RKO (cell line): ENCODE measurements at places on chromosomes 2 and 18.
A peak's percentile ranks its signal among the peaks of the same experiment; 100 is the strongest.

DNA sequence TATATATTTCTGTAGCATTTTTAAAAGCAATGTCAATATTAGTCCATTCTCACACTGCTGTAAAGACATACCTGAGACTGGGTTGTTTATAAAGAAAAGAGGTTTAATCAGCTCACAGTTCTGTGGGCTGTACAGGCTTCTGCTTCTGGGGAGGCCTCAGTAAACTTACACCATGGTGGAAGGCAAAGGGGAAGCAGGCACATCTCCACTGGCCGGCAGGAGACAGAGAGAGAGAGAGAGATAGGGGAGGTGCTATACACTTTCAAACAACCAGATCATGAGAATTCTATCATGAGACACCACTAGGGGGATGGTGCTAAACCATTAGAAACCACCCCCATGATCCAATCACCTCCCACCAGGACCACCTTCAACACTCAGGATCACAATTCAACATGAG lies 43.1 kb downstream of the CHMP3 start:
- no peak for DNase-seq

DNA sequence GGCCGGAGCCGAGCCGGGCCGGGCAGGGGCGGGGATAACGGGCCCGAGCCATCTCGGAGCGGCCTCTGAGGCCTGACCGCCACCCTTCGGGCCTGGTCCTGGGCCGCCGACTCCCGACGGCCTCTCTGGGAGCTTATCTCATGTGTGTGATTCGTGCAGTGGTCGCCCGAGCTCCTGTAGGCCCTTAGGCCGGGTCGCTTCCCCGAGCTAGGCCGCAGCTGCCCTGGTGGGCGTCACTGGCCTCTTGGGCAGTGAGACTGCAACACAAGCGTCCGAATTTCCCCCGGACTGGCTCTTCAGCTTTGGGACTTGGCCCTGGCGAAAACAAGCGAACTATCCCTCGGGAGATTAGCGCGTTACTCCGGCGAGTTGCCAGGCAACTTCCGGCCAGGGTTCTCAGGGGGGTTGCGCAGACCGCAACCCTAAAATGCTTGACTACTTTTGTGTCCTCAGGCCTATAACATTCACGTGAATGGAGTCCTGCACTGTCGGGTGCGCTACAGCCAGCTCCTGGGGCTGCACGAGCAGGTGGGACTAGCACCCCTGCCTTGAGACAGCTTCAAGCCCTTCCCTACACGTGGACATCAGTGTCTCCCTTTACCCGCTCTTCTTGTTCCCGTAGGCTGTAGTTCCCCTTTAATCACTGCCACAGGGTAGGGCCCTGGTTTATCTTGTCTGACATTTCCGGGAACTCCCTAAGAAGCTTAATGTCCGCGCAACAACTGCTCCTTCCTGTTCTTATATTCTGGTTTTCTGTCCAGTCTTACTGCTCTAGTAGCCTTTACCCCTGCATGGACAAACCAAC lies 602 bp downstream of the SNX17 start:
- peak; percentile 65 for DNase-seq

GRCh38 chr2:190408538-190409271 lies 550 bp downstream of the MFSD6 start:
- DNase-seq, result peak; percentile 85

DNA sequence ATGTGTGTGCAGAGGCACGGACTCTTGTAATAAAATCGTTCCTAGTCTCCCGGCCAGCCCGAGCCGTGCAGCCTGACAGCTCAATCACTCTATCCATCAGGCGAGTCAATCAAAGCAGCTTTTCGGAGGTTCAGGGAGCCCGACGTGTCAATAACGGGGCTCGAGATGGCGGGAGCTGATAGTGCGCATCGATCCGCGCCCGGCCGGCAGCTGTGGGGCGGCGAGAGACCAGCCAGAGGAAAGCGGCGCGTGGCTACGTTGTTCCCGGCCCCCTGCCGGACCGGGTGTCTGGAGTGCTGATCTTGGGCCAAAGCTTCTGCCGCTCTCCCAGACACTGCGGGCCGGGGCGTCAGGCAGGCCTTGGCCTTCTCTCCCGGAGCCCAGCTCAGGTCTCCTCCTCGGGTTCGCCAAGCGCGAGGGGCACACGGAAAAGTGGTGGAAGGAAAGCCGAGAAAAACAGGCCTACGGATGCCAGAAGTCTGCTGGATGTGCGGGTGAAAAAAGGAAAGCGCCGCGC lies 2.4 kb downstream of the EN1 start:
- DNase-seq, result no peak

DNA sequence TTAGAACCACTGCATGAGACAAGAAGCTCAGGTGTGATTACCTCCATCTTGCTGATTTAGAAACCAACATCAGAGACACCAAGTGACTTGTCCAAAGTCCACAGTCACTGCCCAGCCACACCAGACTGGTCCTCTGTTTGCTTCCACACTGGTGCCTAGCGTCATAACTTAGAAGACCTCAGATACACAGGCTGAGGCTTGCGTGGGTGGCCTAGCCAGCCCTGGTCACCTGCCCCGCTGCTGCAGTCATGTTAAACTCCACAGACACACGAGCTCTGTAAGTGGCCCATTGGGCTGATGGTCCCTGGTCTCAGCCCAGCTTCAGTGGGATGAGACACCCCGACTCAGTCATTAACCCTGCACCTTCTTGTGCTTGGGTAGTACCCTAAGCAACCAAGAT lies 47.1 kb downstream of the CNGA3 start:
- DNase-seq, result no peak
